T-helper 22 cell (primary cell): ENCODE measurements at places on chromosomes 5 and 9.
A peak's percentile ranks its signal among the peaks of the same experiment; 100 is the strongest.

DNA sequence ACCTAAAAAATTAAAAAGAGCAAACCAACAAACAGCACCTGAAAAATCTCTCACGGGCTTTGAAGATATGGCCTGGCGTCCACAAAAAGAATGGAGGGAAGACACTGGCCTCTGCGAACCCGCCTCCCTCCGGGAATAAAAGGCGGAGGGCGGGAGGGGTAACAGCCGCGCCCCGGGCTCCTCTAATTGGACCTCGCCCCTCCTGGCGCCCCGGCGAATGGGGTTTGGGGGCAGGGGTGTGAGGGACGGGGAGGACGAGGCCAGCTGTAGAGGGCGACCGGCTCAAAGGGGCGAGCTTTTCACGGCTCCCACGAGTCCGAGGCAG lies 753 bp downstream of the FANCC start:
- DNase-seq, result no peak

DNA sequence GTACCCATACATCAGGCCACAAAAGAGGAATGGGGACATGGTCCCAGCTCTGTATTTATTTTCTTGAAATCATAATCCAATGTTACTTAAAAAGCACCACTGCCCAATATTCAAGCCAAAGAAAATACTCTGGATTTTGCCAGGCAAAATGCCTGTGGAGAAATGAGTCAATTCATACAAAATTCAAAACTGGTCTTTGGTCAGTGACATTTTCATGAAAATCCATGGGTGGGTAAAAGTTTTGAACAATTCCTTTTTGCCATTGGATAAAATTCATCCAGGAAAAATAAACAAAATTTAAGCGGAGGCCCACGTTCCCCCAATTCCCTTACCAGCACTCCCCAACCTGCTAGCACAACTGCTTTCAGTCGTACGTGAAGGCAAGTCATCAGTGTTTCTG lies 186.2 kb downstream of the GLIS3 start:
- DNase-seq, result no peak

DNA sequence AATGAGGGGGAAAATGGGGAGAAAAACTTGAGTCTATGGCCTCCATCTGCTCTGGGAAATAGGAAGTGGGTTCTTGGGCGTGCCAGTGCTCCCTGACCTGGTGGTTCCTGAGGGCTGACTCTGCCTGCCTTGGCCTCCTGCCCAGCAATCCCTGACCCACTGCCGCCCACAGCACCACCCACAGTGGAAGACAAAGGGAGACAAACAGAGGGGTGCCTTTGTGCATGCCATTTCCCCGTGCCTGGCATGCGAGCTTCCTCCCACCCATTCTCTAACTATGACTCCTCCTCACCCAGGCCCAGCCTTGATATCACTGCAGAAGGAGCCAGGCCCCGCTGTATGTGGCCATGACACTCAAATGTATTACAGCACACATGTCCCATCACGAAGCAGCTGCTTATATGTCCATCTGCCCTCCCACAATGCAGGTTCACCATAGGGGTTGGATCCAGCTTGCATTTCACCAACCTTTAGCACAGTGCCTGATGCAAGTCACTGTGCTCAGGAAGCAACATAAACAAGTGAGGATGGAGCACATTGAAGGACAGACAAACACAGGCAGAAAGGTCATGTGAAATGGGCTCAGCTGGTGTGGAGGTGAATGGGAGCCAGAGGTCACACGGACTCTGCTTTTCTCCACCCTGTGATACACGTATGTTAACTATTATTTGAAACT lies 84.4 kb downstream of the ADRB2 start:
- DNase-seq, result no peak

DNA sequence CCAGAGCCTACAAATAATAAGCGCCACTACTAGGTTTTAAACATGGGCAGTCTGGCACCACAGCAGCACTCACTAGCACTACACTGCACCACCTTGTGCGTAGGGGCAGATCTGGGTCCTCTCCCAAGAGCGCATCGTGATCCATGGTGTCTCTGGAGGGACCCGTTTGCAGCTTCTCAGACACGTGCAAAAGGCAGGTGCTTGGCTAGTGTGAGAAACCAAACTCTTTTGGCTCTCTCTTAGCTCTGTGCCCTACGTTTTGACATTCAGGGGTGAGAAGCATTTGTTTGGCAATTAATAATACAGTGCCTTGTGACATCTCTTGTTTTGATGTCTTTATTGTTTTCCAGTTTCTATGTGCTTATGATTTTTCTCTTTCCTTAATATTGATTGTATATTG lies 75.4 kb upstream of the EGFLAM start:
- DNase-seq, result no peak

DNA sequence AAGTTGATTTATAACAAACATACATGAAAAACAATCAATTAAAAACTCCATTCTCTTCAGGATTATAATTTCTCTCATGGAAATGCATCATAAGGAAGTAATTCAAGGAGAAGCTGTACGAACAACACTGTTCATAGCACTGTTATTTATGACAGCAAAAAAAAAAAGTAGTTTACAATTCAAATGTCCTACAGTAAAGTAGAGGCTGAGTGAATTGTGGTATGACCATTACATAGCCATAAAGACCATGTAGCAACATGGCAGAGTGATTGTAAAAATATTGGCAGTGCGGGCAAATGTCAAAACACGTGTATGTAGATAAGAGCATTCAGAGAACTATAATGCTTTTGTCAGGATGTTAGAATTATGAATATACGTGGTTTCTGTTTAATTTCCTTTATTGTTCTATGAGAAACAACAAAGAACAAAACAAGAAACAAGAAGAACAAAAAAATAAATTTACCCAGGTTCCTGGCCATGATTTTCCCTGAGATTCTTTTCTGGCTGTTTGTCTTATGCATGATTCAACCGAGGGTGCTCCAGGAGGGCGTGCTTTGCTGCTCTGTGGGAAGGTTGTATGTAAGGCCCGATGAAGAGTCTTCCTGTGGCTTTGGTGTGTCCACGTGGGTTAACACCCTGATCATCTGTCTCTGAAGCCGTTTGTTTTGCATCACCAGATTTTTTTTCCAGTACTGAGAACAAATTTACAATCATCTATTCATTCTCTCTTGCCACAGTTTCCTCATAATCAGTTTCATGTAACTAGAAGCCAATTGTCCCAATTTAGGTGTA lies 28.8 kb downstream of the GCNT4 start:
- DNase-seq, result no peak

- no peak for DNase-seq
Observed at GRCh38 chr5:108578791-108579190, 168.9 kb upstream of the FER start.

DNA sequence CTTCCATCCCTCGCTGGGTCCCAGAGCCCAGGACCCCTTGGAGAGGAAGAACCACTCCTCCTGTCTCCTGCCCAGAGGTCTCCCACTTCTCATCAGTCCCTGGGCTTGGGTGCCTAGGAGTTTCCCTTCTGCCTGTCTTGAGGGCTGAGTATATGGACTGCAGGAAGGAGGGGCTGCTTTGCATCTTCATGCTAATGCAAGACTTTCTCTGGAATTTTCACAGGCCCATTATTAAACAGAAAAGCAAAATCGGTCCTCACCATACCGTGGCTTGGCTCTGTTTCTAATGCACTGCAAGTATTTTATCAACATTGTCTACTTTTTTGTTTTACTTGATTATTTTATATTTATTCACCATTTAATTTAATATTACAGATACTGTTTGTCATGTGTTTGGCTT lies 34.5 kb downstream of the TRIO start:
- DNase-seq, result no peak

DNA sequence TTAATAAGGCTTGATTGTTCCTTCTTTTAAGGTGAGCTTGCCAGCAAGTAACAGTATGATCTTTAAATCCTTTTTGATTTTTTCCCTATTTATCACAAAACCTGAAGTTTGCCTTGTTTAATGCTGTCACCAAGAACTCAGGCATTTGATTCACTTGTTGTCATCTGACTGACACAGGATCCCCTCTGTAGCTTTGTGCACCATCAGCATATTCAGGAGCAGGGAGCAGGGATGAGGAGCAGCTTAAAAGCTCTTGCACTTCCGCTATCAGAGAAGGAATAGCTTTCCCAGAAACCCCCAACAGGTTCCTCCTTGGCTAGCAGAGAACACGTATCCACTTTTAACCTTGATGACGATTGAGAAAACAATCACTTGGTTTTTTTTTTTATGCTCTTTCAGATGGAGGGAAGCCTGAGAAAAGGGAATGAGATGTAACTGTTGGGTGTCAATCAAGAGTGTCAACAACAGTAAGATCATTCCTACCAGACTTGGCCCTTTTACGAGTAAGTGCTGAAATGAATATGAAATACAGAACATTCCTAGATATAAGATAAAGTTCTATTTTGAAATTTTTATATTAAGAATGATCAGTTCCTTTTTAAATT lies 433.1 kb upstream of the CDH18 start:
- no peak for DNase-seq

DNA sequence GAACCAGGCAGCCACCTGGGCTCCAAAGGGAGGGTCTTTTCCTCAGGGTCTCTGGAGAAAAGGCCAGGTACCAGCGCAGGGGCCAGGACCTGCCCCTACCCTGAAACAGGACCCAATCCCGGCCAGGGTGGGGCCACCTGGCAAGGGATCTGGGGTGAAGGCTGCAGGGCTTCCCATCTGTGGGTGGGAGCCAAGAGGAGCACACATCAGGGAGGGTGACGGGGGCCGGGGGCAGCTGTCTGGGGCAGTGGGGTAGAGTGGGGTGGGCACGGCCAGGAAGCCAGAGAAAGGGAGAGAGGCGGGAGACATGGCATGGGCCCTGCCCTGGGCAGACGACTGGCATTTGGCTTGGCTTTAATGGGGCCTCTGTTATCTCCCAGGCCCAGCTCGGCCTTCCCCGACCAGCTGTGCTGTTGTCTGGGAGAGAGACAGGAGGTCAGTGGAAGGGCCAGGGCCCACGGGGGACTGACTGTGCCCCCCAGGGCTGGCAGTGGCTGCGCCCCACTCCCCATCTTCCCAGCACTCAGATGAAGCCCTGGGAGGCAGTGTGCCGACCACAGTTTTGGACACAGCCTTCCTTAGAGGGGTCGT lies 57.2 kb upstream of the RNF130 start:
- no peak for DNase-seq

DNA sequence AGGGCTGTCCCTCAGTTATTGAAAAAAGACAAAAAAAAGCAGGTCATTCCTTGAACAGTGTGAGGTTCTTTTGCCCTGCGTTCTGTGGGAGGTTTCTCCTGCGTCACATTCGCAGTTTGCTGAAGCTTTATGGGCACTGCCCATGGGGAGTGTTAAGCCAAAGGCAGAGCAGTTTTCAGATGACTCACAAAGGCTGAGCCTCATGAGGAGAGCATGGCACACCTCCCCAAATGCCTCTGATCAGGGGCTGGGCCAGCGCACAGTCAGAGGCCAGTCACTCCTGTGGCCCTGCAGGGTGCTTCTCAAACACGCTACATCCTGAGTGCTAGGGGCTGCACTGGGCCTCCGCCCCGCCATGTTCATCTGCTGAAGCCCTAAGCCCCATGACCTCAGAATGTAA lies 38.4 kb downstream of the IRX1 start:
- DNase-seq, result no peak

DNA sequence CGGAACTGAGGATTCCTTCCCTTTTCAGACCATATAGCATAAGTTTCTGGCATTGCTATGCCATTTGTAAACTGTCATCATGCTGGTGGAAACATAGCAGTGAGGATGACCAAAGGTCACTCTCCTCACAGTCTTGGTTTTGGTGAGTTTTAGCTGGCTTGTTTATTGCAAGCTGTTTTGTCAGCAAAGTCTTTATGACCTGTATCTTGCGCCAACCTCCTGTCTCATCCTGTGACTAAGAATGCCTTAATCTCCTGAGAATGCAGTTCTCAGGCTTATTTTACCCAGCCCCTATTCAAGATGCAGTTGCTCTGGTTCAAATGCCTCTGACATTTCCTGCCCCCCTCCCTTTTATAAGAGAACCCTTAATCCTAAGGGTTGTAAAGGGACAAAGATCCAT lies 26.7 kb upstream of the GRIA1 start:
- no peak for DNase-seq

DNA sequence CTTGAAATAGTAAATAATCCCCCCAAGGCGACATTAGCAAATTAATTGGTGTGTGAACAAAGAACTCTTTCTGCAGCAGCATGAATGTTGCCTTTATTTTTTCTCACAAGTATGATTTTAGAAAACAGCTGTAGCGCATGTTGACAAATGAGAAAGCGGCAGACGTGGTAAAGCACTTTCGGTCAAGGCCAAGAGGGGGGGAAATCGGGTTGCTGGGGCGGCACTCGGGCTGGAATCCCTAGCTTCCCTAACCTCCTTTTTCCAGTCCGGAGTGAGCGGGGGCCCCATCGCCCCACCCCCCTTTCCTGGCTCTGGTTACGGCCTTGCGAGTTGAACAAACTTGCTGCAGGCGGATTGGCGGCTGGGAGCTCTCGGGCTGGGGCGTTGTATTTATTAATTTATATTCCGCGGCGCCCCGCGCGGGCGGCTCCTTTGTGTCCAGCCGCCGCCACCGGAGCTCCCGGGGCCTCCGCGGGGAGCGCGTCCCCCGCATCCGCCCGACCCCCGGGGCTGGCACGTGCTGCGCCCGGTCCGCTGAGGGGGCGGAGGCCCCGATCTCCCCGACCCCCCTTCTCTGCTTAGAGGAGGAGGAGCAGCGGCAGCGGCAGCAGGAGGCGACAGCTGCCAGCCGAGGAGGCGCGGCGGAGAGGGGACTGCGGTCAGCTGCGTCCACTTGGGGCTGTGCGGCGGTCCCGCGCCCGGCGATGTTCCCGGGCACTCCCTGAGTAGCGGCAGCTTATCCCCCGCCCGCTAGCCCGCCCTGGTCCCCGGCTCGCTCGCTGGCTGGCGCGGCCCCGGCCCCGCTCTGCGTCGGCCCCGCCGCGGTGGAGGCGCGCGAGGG lies at the start of gene RHOBTB3:
TSS of gene RHOBTB3 (plus strand) at position 607 of the 841 bp plus-strand sequence. CDS start 347 bp downstream, outside the sequence.
- DNase-seq, result peak; percentile 4

DNA sequence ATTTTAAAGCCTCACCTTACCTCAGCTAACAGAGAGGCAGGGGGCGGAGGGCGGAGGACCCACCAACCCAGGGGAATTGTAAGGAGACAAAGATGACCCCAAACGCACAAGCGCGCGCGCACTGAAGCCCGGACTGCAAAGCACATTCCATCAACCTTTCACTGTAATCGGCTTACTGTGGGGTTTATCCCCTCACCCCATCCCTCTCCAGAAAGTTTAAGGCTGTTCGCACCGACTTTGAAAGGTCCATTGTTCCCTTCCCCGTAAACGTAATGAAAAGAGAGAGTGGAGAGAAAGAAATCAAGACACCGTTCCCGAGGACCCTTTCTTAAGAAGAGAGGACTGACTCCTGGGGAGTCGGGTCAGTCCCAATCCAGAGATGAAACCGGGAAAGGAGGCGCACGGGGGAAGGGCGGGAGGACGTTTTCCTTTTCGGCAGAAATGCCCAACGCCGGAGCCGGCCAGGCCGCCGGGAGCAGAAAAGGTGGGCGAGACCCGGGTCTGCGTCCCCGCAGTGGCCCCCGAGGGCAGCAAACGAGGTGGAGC lies 464 bp downstream of the CEMIP2 start:
- DNase-seq, result no peak

- no peak for DNase-seq
Observed at GRCh38 chr9:34759432-34760134, 49.6 kb upstream of the CCL21 start.

GRCh38 chr5:35066260-35066795 lies 18.6 kb upstream of the AGXT2 start:
- DNase-seq, result no peak

DNA sequence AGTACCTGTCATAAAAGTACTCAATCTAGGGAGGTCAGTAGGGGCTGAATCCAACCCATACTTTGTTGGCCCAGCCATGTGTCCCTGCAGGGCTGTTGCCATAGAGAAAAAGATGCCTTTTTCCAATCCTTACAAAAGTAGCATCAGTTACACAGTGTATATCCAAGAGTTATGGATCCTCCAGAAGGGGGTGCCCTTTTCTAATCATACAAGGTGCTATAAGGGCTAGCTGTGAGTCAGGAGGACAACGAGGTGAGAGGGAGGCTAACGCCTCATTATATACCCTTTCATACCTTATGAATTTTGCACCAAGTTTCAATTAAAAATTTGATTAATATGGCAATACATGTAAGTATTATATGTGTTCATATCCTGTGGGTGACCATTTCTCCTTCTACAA lies 4.8 kb downstream of the KIAA0825 start:
- DNase-seq, result no peak
